ENCODE measurements at places on chromosomes 2 and 18. TPM values are rescaled to one million over a fixed set of nuclear protein-coding genes. Genes with fewer than 3 reads are reported as not detected.
A peak's percentile ranks its signal among the peaks of the same experiment; 100 is the strongest.

GRCh38 chr2:193935114-193935513 lies 1721.9 kb upstream of the SLC39A10 start:
- DNase-seq: no peak

DNA sequence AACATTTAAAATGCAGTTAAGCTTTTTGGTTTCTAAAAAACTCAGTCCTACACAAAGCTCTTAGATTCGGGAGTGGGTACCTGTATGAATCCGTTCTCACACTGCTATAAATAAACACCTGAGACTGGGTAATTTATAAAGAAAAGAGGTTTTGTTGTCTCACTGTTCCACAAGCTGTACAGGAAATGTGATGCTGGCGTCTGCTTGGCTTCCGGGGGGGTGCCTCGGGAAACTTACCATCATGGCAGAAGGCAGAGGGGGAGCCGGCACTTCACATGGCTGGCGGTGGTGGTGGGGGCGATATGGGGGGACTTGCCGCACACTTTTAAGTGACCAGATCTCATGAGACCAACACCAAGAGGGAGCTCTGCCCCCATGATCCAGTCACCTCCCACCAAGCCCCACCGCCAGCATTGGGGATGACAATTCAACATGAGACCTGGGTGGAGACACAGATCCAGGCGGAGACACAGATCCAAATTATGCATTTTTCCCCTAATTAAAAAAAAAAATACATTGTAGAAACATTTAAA lies 222.5 kb downstream of the GBX2 start:
- DNase-seq: no peak

DOK6 gene
- not detected for polyA plus RNA-seq

ATG9A gene
- 42.7 TPM for polyA plus RNA-seq

DNA sequence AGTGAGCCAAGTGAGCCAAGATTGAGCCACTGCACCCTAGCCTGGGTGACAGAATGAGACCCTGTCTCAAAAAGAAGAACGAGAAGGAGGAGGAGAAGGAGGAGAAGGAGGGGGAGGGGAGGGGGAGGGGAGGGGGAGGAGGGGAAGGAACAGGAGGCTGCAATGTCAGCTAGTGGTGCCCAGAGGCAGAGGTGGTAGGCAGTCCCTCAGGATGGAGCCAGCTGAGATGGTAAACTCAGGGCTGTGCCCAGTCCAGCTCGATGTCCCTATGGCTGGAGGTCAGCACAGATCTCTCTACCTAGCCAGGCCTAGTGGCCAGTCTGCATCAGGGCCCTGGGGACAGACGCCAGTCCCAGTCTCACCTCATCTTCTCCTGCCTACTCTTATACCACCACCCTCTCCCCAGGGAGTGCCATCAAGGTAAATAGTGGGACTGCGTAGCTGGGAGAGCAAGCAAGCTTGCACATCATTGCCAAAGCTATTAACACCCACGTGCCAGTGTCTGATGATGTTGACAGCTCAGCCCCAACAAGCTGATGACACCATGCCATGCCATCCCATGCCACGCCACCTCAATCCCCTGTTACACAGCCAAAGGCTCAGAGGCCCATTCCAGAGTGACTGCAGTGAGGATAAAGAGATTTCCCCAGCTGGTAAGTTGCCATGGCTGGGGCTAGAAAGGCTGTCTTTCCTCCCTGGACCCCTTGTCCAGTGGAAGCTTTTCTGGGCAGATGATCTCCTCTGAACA lies 7.6 kb upstream of the PLB1 start:
- no peak for DNase-seq

DNA sequence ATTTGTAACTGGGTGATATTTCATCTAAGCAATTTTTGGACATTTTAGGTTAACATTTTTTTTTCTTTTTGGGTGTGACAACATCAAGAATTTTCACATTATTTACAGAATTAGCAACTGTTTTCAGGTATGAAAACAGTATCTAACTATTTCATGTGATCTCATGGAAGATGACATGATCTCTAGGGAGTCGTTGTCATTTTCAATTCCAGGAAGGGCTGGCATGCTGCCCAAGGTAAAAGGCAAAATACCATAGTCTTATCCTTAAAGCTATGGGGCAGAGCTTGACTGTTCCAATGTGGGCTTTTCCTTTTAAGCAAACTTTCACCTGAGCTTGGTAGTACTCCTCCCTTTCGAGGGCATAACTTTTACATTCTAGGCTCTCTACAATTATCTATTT lies 443.7 kb downstream of the DSEL start:
- no peak for DNase-seq

- DNase-seq: no peak
These were observed 214.7 kb downstream of the SS18 start for GRCh38 chr18:25875551-25876240.

ANKRD29 gene
- not detected for polyA plus RNA-seq

DNA sequence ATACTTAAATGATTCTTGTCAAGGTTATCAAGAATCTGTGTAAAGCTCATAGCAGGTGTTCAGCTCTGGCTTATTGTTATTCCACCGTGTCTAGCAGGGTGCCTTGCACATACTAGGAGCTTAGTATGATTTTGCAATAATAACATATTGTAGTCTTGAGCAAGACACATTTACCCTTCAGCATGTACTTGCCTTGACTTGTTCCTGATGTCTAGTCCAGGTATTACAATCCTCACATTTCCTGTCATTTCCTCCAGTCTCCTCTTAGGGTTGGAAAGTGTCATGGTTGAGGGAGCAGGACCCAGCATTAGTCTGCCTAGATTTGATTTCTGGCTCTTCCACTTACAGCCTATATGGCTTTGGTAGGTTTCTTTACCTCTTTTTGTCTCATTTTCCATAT lies 246.1 kb downstream of the RAD51AP2 start:
- no peak for DNase-seq

IL36RN gene
- polyA plus RNA-seq: not detected

ACVR1 gene
- 6.5 TPM for polyA plus RNA-seq

GRCh38 chr2:165558832-165559231 lies 89.3 kb downstream of the CSRNP3 start:
- DNase-seq: peak; percentile 14

DNA sequence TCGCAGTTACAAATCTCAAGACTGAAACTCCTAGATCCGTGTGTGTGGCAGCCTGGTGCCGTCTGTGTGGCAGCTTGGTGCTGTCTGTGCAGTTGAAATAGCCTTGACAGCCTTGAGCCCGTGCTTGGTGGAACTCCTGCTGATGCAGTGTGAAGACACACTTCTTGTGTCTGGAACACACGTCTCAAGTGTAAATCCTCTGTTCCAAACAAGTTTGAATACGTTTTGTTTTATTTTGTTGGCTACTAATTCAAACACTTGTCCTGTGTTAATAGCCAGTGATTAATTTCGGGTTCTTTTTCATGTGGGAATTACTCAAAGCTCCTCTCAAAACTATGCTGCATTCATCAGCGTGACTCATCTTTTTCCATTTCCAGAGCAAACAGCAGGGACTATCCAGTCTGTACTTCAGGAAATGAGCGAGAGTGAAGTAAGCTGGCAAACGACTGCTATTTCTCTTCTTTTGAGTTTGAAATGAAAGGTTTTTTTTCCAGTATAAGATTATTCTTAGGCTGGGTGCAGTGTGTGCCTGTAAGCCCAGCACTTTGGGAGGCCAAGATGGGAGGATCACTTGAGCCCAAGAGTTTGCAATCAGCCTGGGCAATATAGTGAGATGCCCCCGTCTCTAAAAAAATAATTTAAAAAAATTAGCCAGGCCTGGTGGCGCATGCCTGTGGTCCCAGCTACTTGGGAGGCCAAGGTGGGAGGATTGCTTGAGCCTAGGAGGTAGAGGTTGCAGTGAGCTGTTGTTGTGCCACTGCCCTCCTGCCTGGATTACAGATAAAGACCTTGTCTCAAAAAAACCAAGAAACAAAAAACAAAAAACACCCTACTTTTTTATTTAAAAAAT lies 152.9 kb downstream of the SPP2 start:
- DNase-seq: no peak

- DNase-seq: no peak
These were observed 56.6 kb downstream of the FAM228A start for GRCh38 chr2:24231461-24231881.

DNA sequence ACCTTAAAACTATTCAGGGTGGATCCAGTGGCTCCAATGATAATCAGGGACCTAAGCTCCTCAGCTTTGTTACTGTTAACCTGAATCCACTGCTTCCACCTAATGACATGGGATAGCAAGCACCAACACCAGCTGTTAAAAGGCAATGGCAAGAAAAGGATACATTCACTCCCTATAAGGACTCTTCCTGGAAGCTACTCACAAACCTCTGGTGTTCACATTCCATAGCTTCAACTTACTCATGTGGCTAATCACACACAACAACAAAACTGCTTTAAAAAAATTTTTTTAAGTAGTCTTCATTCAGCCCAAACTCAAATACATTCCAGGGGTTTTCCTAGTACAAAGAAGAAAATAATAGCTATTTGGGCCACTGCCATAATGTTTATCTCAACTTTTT lies 24.5 kb downstream of the ROCK2 start:
- DNase-seq: no peak

GRCh38 chr18:8750954-8751415 lies 45.6 kb downstream of the MTCL1 start:
- DNase-seq: no peak

DNA sequence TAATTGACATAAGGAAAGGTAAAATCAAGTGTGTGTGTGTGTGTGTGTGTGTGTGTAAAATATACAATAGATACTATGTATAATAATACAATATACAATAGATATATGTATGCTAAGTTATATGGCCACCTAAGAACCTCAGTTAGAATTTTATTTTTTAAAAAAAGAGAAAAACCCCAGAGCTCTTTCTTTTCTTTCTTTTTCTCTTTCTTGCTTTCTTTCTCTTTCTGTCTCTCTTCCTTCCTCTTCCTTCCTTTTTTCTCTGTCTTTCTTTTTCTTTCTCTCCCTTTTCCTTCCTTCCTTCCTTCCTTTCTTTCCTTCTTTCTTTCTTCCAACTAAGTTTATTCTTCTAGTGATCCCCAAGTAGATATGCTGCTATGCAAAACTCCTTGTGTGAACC lies 64.6 kb upstream of the FN1 start:
- DNase-seq: no peak

DNA sequence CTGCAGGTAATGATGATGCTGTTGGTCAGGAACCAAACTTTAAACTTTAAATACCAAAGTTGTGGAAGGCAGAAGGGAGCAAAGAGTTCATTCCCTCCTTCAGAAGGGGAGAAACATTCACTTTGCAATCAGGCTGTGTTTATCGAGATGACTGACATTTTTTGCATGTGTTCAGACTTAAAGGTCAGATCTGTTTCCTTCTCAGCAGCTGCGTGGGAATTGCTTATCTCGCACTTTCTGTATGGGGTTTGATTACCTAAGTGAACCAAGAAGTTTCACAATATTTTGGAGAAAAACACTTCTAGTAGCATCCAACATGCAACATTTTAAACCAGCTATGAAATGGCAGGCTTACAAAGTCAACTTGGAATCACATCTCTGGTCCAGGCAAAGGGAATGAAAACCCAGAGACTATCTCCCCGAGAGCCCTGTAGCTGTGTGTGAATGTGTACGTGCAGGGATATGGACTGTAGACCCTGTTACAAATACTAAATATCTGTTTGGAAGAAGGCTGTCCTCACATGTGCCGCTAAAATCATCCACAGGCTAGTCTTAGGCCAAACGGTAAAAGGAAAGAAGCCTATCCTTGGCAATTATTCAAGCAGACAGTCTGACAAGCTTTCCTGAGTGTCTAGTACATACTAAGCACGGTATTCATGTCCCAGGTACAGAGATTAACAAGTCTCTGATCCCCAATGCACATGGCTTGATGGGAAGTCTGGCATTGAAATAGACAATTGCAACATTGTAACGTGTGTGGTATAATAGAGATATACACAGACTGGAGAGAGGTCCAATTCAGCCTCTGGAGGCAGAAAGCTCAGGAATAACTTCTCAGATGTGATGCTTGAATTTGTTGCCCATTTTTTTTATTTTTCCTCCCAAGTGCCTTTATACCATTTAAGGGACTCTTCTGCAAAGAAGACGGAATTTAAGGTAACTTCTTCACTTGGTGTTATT lies 483.1 kb downstream of the DPP10 start:
- DNase-seq: no peak

DNA sequence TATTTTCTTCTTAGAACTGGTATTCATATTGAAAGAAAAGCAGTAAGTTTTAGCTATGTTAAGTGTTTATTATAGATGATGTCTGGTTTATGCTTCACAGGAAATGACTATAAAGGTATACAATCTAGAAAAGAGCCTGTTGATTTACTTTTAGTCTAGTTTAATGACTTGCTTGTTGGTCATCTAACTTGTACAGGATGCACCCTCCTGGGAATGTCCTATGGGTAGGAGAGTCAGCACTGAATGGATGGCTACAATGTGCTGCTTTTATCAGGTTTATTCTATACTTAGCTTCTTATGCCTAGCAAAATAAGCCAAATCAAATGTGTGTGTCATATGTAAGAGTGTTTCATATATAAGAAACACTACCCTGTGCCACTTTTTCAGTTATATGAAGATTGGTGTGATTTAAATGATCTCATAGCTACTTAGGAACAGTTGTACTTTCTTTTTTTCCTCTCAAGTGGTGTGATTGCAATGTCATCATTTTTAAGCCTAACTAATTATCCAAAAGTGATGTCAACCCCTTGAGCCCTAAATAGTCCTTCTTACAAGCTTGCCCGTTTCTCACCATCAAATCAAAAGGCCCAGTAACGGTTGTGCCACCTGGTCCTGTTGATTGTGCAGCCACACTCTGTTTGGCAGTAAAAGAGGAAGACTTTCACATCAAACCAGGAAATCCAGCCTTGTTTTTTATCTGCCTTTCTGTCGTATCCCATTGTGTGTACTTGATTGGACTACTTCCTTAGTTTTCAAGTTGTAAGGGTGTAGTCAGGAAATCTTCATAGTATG lies 176.0 kb downstream of the DIS3L2 start:
- peak; percentile 12 for DNase-seq

GRCh38 chr2:228917220-228917619 lies 353.9 kb downstream of the PID1 start:
- no peak for DNase-seq

DNA sequence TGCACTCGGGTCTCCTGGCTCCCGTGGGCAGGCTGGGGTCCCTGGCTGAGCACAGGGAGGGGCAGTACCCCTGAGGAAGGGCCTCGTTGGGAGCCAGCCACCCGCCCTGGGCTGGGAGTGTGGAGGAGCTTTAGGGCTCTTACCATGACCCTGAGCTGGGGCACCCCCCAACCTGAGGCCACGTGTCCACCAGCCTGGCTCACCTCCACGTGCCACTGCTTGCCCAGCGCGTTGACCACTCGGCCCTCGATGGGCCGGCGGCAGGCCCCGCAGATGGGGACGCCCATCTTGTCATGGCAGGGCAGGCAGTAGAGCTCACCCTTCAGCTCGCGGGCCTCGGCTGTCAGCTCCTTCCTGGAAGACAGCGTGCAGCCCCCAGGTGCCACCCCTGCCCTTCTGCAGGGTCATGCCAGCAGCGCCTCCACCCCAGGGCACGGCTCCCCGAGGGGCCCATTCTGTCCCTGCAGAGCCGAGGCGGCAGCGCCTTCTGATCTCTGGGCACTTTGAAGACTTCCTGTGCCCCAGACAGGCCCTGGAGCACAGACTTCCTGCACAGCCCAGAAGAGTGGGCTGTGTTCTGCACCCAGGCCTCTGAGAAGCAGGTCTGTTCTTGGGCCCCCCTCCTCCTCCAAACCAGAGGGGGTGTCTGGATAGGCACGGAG lies 4.0 kb upstream of the GPR17 start:
- DNase-seq: peak; percentile 41

GRCh38 chr2:184178229-184178628 lies 420.1 kb upstream of the ZNF804A start:
- no peak for DNase-seq

ZBTB14 gene
- polyA plus RNA-seq: 17.5 TPM

GRCh38 chr18:65039578-65039977 lies 711.2 kb upstream of the CDH7 start:
- no peak for DNase-seq

- DNase-seq: peak; percentile 20
These were observed 3.2 kb downstream of the UBXN4 start for GRCh38 chr2:135744760-135745314.
